CD4-positive, alpha-beta T cell (primary cell): ENCODE measurements at places on chromosomes 6 and 20.

DNA sequence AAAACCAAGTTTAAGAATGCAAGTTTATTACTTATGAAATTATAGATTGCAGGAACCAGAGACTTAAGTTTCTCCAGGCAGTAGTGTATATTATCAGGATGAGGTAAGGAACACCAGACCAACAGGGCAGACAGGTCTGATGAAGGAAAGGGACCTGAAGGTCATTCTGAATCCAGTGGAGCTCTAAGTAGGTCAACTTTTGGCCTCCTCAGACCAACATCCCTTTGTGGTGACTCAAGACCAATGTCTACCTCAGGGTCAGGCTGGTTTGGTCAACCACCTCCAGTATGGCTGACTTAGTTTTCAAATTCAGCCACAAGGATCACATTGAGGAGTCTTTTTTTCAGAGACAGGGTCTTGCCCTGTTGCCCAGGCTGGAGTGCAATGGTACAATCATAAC is 38.7 kb upstream of the TFAP2A start:
- DNase-seq, result no peak

- DNase-seq, result no peak
These were observed 18.7 kb downstream of the SGK1 start for GRCh38 chr6:134299236-134299635.

DNA sequence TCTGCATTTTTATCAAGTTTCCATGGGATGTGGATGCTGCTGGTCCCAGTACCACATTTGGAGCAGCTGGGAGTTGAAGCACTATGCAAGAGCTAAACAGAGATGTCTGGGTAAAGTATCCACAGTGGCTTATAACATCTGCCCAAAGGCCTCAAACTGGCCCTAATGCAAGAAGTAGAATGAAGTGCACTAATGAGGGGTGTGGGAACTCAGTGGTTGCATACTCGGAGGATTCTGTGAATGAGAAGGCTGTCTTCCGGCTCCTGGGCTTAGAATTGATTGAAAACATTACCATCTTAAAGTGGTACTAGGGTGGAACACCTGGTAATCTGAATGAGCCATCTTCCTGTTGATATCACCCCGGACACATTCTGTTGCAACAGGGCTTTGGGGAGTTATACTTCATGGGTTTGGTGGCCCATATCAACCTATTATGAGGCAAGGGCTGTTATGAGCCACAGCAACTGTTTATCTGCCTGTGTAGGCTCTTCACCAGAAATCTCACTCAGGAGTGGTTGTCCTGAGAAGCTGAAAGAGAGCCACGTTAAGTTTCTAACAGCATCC is 54.7 kb upstream of the SNRPB2 start:
- no peak for DNase-seq

DNA sequence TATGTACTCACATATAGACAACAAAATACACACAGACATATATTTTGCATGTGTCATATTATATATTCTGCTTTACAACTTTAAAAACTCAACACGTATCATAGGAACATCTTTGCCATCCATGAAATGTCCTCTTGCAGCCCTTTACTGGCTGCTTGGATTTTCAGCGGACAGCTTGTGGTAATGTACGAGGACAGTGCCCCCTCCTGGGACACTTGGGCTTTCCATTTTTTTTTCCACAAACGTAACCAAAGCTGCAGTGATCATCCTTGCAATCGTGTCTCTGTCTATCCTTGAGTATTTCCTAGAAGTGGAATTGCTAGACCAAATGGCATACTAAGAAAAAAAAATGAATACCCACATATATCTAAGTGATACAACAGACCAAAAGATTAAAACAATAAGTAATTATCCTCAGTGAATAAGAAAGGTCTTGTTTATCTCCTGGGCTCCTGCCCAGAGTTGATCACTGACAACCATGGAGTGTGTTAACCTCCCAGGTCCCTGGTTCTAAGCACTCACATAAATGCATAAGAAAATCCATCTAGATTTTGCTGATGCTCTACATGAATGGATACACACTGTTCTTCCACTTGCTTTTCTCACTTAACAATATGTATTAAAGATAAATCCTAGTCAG is 18.1 kb downstream of the BPI start:
- DNase-seq, result no peak

GRCh38 chr6:13422681-13423221 is 64.6 kb downstream of the GFOD1 start:
- DNase-seq, result no peak
